Activated CD4-positive, CD25-positive, alpha-beta regulatory T cell treated with anti-CD3 and anti-CD28 coated beads, Interleukin-2, amount 50 U/mL, for 72 hours (primary cell): ENCODE measurements at places on chromosomes 16 and 17.

GRCh38 chr17:64491034-64491860 lies 5.6 kb downstream of the POLG2 start:
- peak; percentile 44 for DNase-seq

DNA sequence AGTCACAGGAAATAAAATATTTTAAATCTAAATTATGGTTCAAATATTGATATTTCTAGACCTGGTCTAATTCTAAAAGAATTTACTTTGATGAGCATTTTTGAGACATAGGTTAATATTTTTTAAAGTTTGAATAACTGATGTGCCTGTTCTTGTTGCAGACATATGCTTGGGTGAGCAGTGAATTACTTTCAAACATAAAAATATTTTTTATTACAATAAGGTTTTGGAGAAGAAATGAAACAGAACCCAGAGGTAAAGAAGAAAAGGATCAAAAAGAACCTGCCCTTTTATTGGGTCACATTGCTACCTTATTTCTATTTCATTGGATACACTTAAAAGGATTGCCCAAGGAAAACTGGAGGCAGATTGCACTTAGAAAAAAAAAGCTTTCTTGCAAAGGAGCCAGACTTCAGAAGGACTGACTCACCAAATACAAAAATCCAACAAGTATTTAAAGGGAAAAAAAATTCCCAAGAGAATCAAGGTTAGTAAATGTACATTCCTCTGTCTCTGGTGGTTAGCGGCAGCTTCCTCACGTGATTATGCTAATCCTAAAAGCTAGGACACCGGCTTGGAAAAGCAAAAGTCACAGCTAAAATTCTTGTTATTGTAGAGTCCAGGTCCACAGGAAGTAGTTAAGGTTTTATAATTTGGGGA lies 18.5 kb downstream of the ENPP7 start:
- no peak for DNase-seq

DNA sequence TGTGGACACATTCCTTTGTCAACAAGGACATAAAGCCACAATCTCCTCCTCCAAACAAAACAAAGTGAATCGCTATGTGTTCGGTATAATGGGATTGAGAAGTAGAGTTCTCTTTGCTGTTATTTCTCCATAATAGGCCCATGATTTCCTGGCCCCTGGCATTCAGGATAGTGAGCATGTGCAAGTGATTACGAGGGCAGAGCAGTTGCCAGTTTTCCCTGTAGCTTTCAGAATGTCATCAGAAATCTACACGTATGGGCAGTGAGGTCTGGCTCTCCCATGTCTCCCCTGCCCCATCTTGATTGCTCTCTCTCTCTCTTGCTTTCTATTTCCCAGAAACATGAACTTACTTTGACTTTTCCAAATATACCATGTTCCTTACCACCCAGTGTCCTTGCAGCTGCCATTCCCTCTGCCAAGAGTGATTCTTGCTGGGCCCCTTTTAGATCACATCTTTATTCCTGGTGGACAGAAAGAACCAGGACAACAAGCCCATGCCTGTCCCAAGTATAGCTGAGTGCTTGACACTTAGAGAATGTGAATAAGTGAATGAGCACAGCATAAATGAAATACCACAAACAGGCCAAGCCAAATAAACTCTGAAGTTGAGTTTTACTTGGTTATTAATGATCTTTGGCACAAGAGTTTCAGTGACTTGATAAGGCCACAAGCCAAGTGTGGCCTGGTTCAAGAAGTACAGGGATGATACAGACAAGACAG lies 273.1 kb downstream of the CDH13 start:
- DNase-seq: no peak

DNA sequence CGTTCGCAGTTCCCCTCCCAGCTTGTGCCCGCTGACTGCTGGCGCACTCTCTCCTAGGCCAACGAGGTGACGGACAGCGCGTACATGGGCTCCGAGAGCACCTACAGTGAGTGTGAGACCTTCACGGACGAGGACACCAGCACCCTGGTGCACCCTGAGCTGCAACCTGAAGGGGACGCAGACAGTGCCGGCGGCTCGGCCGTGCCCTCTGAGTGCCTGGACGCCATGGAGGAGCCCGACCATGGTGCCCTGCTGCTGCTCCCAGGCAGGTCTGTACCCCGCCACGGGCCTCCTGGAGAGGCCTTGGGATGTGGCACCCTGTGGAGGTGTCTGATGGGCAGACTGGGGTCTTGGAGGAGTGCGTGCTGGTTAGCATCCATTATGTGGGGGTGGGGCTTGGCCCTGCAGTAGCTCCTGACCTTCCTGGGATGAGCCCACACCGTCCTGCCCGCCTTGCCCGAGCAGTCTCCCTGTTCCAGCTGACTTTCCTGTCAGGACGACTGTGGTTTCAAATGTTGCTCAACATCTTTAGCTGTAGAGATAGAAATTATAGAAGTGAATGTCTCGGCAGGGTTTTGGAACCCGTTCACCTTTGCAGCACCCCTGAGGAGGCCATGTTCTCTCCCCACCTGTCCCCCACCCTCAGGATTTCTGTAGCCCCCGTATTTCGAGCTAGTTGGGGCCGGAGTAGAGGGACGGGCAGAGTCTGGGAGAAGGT lies 44.9 kb upstream of the CAPN15 start:
- DNase-seq: no peak

GRCh38 chr16:77297996-77298395 lies 98.8 kb downstream of the SYCE1L start:
- DNase-seq: no peak

DNA sequence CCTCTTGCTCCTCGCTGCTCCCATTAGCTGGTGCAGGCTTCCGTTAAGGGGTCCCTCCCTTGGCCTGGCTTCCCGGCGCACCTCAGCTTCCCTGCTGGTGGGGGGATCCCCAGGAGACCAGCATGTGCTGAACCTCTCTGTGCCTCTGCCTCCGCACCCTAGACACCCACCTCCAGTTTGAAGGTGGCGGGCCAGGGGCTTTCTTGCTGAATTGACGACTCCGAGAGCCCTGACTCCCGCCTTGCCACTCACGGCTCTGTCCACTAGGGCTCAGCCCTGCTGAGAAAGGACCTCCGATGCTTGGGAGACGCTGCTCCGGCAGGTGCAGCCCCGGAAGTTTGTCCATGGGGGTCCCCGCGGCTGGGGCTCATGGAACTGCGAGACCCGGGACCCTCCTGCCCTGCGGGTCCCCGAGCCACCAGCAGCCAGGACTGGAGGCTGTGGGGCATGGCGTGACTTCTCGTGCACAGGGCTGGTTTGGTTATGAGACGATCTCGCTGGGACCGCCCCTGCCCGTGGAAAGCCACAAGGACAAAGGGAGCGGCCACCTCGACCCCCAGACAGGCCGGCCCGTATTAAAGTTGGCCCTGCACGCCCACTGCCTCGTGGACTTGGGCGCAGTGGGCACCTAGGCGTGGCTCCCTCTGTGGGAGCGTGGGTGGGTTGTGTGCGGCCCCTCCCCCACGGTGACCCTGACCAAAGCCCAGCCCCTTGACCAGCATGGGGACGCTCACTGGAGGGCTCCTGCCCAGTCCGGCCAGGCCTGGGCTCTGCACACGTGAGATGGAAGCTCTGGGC lies 8.1 kb downstream of the CHMP6 start:
- DNase-seq: no peak

DNA sequence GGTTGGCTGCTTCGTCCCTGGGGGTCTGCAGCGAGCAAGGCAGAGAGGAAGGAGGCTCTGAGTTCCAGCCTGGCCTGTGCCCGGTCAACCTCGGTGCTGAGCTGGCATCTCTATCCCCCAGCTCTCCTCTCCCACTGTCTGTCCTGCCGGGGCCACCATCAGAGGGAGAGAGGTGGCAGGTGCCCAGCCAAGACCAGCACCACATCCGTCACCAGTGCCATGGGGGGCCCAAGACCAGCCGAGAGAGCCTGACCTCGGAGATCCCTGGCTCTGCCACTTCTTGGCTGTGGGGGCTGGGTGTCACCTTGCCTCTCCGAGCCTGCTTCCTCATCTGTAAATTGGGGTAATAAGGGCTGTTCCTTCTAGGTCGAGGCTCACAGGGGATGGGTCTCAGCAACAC lies 560 bp upstream of the P2RX1 start:
- no peak for DNase-seq

DNA sequence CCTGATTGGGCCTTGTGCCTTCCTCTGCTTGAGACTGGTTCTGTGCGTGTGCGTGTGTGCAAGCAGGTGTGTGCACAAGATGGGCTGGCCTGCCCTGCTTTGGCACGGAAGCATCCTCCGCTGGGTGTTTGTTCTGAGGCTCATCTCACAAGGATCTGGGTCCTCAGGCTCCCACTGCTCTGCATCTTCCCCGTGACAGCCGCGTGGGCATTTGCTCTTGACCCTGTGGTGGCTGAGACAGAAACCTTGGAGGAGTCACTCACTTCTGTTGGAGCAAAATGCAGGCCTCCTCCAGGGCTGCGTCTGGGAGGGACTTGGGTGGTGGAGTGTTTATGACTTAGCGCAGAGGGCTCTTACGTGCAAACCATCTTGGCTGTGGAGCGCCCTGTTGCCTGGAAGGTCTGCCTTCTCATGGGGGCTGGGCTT lies 119.2 kb downstream of the RPTOR start:
- DNase-seq: no peak
